Right hindlimb (tissue), 1 donor: ENCODE measurements at places on chromosomes 2 and 18.

DNA sequence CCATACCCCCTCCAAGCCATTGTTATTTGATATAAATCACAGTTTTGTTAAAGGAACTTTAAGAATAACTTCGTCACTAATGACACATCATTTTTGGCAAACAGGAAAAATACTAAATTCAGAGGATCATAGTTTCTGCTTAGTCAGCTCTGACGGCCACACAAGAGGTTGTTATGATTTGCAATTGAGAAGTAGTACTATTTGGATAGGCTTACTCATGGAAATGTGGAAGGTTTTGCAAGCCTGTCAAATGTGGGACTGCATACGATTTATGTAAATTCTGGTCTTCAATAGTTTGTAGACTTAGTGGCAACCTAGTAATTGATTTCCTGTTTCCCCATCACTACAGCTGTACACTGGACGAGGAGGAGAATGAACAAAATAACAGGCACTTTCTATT lies 108.1 kb downstream of the ARHGEF33 start:
- DNase-seq: no peak

- no peak for DNase-seq
Measured at GRCh38 chr18:63774511-63774910, 707 bp upstream of the SERPINB7 start.

GRCh38 chr18:25327584-25327983 lies 24.4 kb downstream of the ZNF521 start:
- DNase-seq: no peak

- no peak for DNase-seq
Measured at GRCh38 chr2:213496226-213496625, 212.0 kb downstream of the SPAG16 start.

DNA sequence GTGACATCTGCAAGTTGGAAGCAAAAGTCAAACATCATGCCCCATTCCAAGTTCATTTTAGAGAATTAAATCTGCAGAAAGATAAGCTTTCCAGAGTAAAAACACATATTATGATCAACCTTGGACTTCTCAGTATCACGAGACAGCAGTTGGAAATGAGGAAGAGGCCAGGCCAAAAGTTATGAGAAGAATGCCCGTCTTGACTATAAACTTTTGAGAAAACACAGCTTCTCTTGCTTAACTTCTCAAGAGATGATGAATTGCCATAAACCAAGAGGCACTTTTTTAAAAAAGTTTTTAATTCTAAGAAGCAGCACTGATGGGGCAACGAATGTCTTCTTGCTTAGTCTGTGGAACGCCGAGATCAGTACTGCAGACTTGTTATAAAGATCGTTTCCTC lies 52.6 kb upstream of the NFU1 start:
- no peak for DNase-seq

GRCh38 chr18:76963936-76964335 lies 141.6 kb downstream of the ZNF236 start:
- no peak for DNase-seq

DNA sequence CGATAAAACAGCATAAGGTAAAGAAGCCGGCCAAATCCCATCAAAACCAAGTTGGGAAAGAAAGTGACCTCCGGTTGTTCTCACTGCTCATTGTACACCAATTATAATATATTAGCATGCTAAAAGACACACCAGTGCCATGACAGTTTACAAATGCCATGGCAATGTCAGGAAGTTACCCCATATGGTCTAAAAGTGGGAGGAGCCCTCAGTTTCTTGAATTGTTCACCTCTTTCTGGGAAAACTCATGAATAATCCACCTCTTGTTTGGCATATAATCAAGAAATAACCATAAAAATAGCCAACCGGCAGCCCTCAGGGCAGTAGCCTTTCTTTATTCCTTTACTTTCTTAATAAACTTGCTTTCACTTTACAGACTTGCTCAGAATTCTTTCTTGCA lies 544.9 kb upstream of the SETBP1 start:
- DNase-seq: no peak

DNA sequence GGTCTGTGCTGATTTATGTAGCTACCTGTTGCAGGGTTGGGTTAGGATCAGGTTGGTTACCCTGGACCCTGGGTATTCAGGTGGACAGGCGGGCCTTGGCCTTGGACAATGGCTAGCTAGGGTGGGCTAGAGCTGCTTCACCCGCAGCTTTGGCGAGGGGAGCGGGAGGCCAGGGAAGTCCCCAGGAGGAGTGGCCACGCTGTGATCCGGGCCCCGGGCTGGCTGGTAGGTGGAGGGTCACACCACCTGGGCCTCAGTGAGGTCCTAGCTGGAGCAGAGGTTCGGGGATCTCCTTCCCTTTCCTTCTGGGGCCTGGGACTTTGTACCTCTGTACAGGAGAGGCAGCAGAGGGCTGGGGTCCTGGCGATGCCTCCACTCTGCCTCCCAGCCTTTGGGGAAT lies 9.8 kb downstream of the RTP5 start:
- DNase-seq: no peak

GRCh38 chr2:175630280-175631244 lies 371.5 kb downstream of the LNPK start:
- DNase-seq: no peak
